Fibroblast of skin of back (primary cell): ENCODE measurements at places on chromosomes 16 and 17.

- DNase-seq: no peak
Measured at GRCh38 chr16:70410734-70411133, 28.2 kb downstream of the ST3GAL2 start.

DNA sequence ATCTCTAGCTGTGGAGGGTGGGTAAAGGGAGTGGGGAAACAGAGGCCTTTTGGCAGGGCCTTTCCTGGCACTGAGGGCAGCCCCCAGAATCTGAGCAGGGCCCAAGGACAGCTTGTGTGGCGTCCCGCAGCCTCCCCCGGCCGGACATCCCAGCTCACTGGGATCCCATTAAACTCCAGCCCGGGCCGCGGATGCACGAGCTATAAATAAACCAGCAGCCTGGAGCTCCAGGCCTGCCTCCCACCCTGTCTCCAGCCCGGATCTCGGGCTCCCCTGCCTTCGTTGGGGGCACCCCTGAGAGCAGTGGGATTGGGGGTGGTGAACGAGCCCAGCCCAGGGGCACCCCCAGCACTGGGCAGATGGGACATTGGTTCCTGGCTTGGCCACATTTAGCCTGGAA, 13.8 kb upstream of the AATK start:
- DNase-seq: no peak

GRCh38 chr16:47712276-47713224, 251.4 kb downstream of the PHKB start:
- DNase-seq: no peak

GRCh38 chr16:28038409-28038808, 25.1 kb downstream of the GSG1L start:
- no peak for DNase-seq

GRCh38 chr17:40884708-40885512, at the start of gene KRT20:
Gene KRT20 (minus strand): TSS chr17:40885242. CDS start chr17:40885185, 57 bp downstream.
- no peak for DNase-seq

DNA sequence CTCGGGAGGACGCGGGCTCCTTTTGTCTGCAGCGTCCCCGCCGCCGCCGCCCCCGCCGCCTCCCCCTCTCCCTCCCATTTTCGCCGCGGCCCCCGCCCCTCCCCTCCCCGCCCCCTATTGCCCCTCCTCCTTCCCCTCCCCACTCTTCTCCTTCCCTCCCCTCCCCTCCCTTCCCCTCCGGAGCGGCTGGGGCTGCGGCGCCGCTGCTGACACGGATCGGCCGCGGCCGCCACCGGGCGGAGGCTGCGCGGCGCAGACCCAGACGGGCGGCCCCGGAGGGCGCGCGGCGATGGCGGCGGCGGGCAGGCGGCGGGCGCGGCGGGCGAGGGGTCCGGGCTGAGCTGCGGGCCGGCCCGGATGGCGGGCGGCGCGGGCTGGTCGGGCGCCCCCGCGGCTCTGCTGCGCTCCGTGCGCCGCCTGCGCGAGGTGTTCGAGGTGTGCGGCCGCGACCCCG, at the start of gene RAB11FIP4:
RAB11FIP4 (plus strand) TSS at position 180 of the 454 bp plus-strand sequence; CDS start at position 358, 178 bp downstream.
- peak; percentile 34 for DNase-seq

GRCh38 chr16:55559933-55560516, 6.5 kb upstream of the CAPNS2 start:
- DNase-seq: no peak

GRCh38 chr16:70700101-70701020, 14.5 kb upstream of the MTSS2 start:
- no peak for DNase-seq

GRCh38 chr17:55576237-55576995, 65.2 kb upstream of the SMIM36 start:
- DNase-seq: peak; percentile 92

- DNase-seq: peak; percentile 52
Measured at GRCh38 chr17:41052566-41052965, 2.5 kb downstream of the KRTAP2-2 start.

DNA sequence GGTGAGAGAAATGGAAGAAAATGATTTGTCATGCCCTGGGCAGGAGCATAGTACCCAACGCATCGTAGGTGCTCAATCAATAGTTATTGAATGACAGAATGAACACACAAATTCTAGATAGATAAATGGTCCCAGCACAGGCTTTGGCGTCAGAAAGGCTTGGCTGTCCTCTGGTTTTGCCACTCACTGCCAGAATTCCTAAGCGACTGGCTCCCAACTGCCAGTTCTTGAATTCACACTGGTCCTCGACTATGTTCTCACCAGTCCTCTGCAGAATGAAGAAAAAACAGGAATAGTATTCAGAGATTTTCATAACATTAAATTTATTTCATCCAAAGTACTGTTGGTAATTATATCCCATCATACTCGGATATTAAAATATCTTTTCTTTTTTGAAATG, 163.1 kb upstream of the NOL11 start:
- DNase-seq: no peak

DNA sequence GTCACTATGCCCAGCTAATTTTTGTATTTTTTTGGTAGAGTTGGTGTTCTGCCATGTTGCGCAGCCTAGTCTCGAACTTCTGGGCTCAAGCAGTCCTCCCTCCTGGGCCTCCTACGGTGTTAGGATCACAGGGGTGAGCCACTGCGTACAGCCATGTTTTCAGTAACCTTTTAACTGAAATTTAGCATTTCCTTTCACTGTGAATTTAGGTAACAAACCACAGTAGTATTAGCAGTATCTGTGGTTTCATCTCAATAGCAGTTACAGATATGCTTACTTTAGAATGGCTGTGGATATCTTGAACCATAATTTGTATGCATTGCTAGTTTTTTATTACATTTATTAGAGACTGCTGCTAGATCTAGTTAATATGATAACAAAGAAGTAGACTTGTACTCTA, 4.3 kb upstream of the RANGRF start:
- DNase-seq: no peak

DNA sequence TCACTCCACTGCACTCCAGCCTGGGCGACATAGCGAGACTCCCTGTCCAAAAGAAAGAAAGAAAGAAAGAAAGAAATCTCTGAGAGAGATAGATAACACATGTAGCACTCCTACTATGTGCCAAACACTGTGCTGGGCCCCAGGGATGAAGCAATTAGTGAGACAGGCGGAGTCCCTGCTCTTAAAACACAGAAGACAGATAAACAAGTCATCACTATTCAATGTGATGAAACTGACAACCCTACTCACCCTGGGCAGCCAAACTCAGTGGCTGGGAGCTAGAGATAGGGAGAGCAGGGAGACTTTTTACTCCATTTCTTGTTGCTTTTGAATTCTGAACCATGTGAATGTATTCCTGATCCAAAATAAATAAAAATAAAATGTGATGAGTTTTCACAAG, 35.2 kb upstream of the GOSR2 start:
- DNase-seq: no peak

DNA sequence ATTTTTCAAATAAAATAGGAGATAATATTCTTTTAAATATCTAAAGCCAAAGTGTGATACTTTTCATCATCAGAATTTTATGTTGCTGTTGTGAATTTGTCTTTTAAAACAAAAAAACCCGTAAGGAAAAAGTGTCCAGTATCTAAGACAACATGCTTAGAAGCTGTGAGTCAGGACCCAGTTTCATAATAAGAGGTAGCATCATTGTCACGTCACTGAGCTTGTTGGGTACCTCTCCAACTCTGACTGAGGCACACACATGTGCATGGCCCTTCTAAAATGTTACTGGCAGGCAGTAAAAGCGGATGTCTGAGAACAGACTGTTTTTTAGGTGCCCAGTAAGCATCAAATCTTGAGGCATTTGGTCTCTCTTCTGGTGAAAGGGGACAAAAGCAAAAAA, 2.5 kb downstream of the CIAPIN1 start:
- DNase-seq: no peak

- DNase-seq: no peak
Measured at GRCh38 chr16:78570399-78571141, 471.1 kb downstream of the WWOX start.

DNA sequence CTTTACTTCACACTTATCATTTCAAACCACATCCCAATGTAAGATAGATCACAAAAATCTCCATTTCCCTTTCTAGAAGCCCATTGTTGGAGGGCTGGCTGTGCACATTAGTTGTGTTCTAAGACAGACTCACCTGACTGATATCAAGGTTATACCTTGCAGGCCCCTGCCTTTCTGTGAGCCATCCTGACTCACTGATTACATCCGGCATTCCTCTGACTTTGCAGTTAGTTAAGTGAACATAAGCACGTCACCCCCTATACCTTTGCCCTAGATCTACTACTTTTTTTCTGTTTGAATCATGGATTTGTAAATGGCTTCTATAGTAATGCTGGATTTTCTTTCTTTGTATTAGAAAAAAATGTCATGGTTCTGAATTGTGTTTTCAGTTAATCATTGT, 78.3 kb downstream of the TANGO6 start:
- peak; percentile 2 for DNase-seq
